Myometrial cell (primary cell): ENCODE measurements at places on chromosomes 11 and 22. TPM values are rescaled to one million over a fixed set of nuclear protein-coding genes. Genes with fewer than 3 reads are reported as not detected.

MS4A15 gene
- not detected in 2 replicates for total RNA-seq

MS4A12 gene
- not detected in 2 replicates for total RNA-seq

LRRN4CL gene
- 5.8 and 6.6 TPM in 2 replicates for total RNA-seq

RIC3 gene
- not detected in 2 replicates for total RNA-seq

AQP11 gene
- total RNA-seq = under 0.01 and 2.8 TPM in 2 replicates

HIRA gene
- 17.3 and 20.9 TPM in 2 replicates for total RNA-seq

CSNK2A3 gene
- total RNA-seq = 1.1 and 1.2 TPM in 2 replicates

LRRC4C gene
- not detected in 2 replicates for total RNA-seq

LINC01488 gene
- total RNA-seq = not detected in 2 replicates

BTBD18 gene
- total RNA-seq = not detected in 2 replicates

OR8G1 gene
- total RNA-seq = not detected in 2 replicates

RAPSN gene
- 0.18 TPM in 1 of 2 replicates, not detected in the other for total RNA-seq

OR10D3 gene
- not detected in 2 replicates for total RNA-seq

MRGPRF gene
- 34.2 and 39.2 TPM in 2 replicates for total RNA-seq

SLC16A8 gene
- 0.29 TPM in 1 of 2 replicates, not detected in the other for total RNA-seq

KCNJ11 gene
- not detected in 2 replicates for total RNA-seq

JRKL gene
- total RNA-seq = 6.9 and 9.4 TPM in 2 replicates

ROBO4 gene
- total RNA-seq = 5.5 and 8.6 TPM in 2 replicates

LRRC56 gene
- 0.71 and 1.4 TPM in 2 replicates for total RNA-seq

COX8A gene
- 673 and 820 TPM in 2 replicates for total RNA-seq

C11orf52 gene
- total RNA-seq = not detected in 2 replicates

H19 gene
- 41.8 and 55.1 TPM in 2 replicates for total RNA-seq

OR8G5 gene
- not detected in 2 replicates for total RNA-seq

BIRC3 gene
- 0.71 and 0.86 TPM in 2 replicates for total RNA-seq

CAPN1 gene
- total RNA-seq = 216 and 233 TPM in 2 replicates

SCGB2A2 gene
- total RNA-seq = not detected in 2 replicates

MYEOV gene
- total RNA-seq = 7.4 and 10.7 TPM in 2 replicates

BIK gene
- not detected in 2 replicates for total RNA-seq

ARHGAP20 gene
- 1.2 and 2.3 TPM in 2 replicates for total RNA-seq
